ENCODE measurements at places on chromosomes 3 and 15.

- DNase-seq, result no peak
These were observed 7.5 kb downstream of the ADPRH start for GRCh38 chr3:119586733-119587172.

- no peak for DNase-seq
These were observed 208.7 kb downstream of the VGLL3 start for GRCh38 chr3:86782286-86782685.

GRCh38 chr15:95624616-95625361 lies 705.7 kb upstream of the NR2F2 start:
- no peak for DNase-seq

DNA sequence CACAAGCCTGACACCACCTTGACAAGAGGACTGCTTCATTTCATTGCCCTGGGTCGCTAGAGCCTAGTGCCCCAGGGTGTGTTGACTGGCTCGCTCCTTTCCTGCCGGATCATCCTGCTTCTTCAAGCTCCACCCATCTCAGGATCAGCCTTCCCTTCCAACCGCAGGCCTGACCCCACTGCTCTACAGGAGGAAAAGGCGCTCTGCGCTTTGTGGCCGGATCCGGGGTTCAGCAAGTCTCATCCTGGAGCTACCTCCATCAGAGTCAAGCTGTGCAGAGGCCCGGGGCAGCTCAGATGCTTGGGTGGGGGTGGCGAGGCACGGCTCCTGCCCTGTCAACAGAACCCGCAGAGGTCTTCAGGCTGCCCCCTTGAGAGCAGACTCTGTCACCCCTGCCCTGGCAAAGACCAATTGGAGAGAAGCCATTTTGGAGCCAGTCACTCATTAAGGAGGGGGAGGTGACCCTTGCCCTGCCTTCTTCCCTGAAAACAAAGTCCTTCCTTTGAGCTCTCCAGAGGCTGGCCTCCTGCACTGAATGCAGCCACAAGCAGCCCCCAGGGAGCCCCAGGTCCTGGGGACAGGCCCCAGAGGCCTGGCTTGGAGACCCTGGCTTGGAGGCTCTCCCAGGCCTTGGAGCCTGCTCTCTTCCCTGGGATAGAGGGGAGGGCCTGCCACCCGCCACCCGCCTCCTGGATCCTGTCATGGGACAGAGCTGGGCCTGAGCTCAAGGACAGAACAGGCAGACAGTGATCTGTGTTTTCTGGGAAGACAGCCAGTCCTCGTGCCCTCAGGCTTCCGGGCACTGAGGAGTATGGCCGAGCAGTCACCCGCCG lies 80.3 kb downstream of the CPN2 start:
- DNase-seq, result no peak

DNA sequence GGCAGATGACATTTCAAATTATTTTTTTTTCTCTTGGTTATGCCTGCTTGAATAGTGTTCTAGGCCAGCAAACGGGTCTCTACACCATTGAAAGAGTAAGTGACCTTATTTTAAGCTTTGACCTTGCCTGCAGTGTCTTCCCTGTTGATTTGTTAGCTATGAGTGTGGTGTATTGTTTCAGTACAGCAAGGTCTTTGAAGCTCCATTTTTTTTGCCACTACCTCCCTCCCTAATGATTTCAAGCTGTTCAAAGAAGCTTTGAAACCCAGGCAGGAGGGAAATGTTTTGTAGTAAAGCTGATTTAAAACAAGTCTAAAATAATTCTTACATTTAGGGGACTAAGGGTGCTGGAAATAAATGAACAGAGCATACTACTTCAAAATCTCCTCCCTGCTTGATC lies 1249.8 kb downstream of the ROBO1 start:
- no peak for DNase-seq

DNA sequence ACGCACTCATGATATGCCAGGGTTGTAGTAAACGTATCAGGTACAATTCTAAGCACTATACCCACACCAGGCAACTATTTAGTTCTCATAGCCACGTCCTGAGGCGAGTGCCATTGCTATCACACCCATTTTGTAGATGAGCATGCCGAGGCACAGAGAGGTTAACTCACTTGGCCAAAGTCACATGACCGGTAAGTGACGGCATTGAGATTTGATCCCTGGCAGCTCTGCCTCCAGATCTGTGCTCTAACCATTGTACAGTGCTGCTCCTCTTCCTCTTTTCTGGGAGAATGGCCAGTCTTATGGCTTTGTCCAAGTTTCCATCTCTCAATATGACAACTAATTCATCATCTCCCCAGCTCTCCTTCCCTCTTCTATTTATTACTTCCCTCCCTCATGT lies 18.9 kb upstream of the ATP2B2 start:
- DNase-seq, result no peak

- DNase-seq, result peak; percentile 63
These were observed 656 bp downstream of the CD47 start for GRCh38 chr3:108090049-108090700.

- no peak for DNase-seq
These were observed 13.5 kb downstream of the TIGIT start for GRCh38 chr3:114307222-114307830.

GRCh38 chr3:99576904-99577559 lies 61.4 kb upstream of the COL8A1 start:
- no peak for DNase-seq

- DNase-seq, result no peak
These were observed 26.9 kb downstream of the CFAP100 start for GRCh38 chr3:126421573-126422119.

GRCh38 chr15:40314723-40315276 lies 7.1 kb upstream of the PLCB2 start:
- no peak for DNase-seq

- DNase-seq, result no peak
These were observed 608.2 kb upstream of the CCDC54 start for GRCh38 chr3:106768941-106769480.

- DNase-seq, result no peak
These were observed 44.8 kb upstream of the B3GNT5 start for GRCh38 chr3:183208260-183208659.

GRCh38 chr3:61029194-61029593 lies 222.1 kb downstream of the FHIT start:
- no peak for DNase-seq

- no peak for DNase-seq
These were observed 108.0 kb downstream of the KCNH8 start for GRCh38 chr3:19256313-19256712.

GRCh38 chr3:187318819-187319616 lies 27.5 kb upstream of the MASP1 start:
- peak; percentile 49 for DNase-seq

DNA sequence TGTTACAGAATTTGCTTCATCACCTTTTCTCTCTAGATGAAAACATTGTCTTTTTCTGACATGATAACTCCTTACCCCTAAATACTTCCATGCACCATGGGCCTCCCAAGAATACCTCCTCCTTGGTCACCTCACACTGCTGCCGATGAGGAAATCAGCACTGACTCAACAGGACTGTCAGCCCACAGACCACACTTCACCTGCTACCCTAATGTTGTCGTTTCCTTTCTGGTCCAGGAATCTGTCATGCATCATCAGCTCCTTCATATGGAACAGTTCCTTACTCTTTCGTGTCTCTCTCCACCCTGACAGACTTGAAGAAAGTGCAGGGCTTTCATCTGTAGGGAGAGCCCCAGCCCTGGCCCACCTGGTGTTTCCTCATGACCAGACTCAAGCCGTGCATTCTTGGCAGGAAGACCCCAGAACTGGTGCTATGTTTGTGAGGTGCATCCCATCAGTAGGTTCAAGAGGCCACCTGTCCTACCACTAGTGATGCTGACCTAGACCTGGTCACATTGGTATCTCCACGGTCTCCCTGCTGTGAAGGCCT lies 41.1 kb upstream of the PLXNA1 start:
- DNase-seq, result no peak

DNA sequence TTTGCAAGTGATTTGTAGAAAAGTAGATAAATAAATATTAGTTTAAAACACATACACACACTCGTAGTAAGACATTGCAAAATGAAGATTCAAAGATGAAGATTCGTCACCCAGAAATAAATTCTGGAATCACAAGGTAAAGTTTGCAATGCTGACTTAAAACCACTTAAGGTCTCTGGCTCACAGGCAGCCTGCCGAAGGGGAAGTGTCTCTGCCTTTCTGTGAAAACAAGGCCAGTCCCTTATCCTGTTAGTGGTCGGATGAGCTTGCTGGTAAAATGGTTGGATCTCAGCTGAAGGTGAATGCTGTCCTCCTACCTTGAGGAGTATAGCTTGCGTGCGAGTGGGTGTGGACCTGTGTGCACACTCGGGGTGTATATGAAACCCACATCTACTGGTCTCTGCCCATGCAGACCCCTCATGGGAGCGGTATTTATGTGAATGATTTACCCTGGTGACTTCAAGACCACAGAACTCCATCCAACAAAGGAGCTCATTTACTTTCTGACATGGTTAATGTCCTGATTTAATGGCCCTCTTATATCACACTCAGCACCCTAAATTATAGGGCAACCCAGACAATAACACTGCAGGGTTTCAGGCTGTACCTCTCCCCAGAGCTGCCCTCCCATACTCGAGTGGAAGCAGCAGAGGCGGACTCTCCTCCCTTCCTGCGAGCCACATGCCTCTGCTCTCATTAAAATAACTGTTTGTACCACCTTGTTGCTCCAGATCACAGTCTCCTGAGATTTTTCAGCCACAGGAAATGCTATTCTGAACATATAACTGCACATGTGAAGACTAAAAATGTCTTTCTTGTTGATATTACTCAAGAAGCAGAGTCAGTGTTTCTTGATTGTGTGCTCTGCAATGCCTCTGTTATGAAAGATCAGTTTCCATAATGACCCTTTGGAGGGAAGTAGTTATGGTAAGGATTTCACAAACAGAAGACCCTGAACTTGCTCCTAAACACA lies 45.9 kb upstream of the ALDH1A3 start:
- no peak for DNase-seq

- no peak for DNase-seq
These were observed 79.8 kb downstream of the PLCH1 start for GRCh38 chr3:155664925-155665695.

All from CD4-positive, alpha-beta T cell treated with Interleukin-1 beta for 1 hour (primary cell).